ENCODE measurements at places on chromosomes 7 and 10. TPM values are rescaled to one million over a fixed set of nuclear protein-coding genes. Genes with fewer than 3 reads are reported as not detected.

The WDFY4 gene
- total RNA-seq: not detected

The FAM237B gene
- total RNA-seq: not detected

The OR2A7 gene
- 0.22 TPM for total RNA-seq

The ANXA8 gene
- total RNA-seq: 18.6 TPM

The ITGA8 gene
- under 0.01 TPM for total RNA-seq

The LIPJ gene
- not detected for total RNA-seq

The TRPV6 gene
- total RNA-seq: not detected

The CFAP43 gene
- total RNA-seq: not detected

The GBF1 gene
- 74.6 TPM for total RNA-seq

The CHCHD2 gene
- 338 TPM for total RNA-seq

The FOXP2 gene
- not detected for total RNA-seq

The GPR15LG gene
- total RNA-seq: not detected

The LIPN gene
- total RNA-seq: not detected

The ITIH5 gene
- total RNA-seq: under 0.01 TPM

The SLC13A4 gene
- 0.14 TPM for total RNA-seq

The TMEM139 gene
- total RNA-seq: not detected

The PANK1 gene
- total RNA-seq: 4.2 TPM

The EPHB6 gene
- 2.4 TPM for total RNA-seq

The HOXA9 gene
- 14.2 TPM for total RNA-seq

The GPR26 gene
- not detected for total RNA-seq

The NME8 gene
- total RNA-seq: not detected

The EVX1 gene
- not detected for total RNA-seq

The CDC14C gene
- total RNA-seq: not detected

The CYP26C1 gene
- not detected for total RNA-seq

The CCDC7 gene
- 7.4 TPM for total RNA-seq

The SUGCT gene
- total RNA-seq: 6.7 TPM

The NXPH1 gene
- not detected for total RNA-seq

The MOGAT3 gene
- total RNA-seq: not detected

The SPDYE5 gene
- total RNA-seq: not detected

The PRF1 gene
- not detected for total RNA-seq

The LRRC18 gene
- total RNA-seq: not detected

The OIT3 gene
- not detected for total RNA-seq

The CAV1 gene
- 37.0 TPM for total RNA-seq

The SEMA3C gene
- 223 TPM for total RNA-seq

The STEAP2 gene
- total RNA-seq: 1.8 TPM

The PNLIPRP1 gene
- total RNA-seq: not detected

The SH2D4B gene
- total RNA-seq: 0.29 TPM

The FGFBP3 gene
- 0.29 TPM for total RNA-seq

The GIMAP4 gene
- 0.14 TPM for total RNA-seq

The DEPP1 gene
- 3.6 TPM for total RNA-seq

The NOS3 gene
- 4.6 TPM for total RNA-seq

The ANKRD2 gene
- not detected for total RNA-seq

The EBF3 gene
- not detected for total RNA-seq

The SPDYE16 gene
- total RNA-seq: not detected

The FKBP6 gene
- not detected for total RNA-seq

The KIAA1217 gene
- total RNA-seq: 2.0 TPM

The ZNF277 gene
- total RNA-seq: 22.0 TPM

The DLX6 gene
- not detected for total RNA-seq

The AKR1D1 gene
- not detected for total RNA-seq

The CPVL gene
- total RNA-seq: 1.1 TPM

The FEZF1 gene
- total RNA-seq: not detected

The PLAC9 gene
- 0.29 TPM for total RNA-seq

The C10orf143 gene
- total RNA-seq: 0.29 TPM

The OR6V1 gene
- total RNA-seq: not detected

The GRID2IP gene
- not detected for total RNA-seq
